HuH-7.5 (cell line): ENCODE measurements at places on chromosomes 6 and 20.

GRCh38 chr6:13715444-13715883 is 3.8 kb upstream of the RANBP9 start:
- no peak for DNase-seq

DNA sequence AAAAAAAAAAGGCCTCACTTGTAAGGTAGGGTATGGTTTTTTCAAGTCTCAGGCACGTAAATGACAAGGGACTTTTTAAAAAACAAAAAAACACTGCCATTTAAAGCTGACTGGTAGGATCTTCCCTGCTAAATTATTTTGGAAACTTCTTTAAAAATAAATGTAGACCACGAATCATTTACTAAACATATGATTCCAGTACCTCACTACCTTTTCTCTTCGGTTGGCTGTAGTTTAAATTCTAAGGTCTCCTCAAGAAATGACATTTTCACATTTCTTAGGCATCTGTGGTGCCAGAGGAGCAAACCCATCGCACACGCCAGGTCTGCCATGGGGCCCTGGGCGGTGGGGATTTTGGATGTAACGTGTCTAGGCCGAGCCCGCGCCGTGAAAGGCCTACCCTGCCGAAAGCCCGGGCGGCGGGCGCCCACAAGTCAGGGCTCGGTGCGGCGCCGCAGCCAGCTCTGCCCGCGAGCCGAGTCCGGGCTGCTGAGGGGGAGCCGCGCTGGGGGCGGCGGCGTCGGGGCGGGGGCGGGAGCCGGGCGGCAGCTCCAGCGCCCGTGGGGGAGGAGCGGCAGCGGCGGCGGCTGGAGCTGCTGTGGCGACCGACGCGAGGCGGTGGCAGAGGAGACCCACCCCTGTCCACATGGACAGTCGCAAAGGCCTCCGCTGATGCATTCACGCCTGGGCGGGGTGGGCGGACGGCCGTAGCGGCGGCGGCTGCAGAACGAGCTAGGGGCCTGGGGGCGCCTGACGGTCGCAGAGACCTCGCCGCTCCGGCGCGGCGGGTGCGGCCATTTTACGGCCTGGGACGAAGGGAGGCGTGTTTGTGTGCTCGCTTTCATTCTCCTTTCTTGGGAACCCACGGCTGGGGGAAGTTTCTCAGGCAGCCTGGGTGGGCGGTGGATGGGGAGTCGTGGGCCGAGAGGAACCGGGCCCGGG is at the start of gene SENP6:
TSS of gene SENP6 (plus strand) at position 577 of the 942 bp plus-strand sequence. CDS start 645 bp downstream, outside the sequence.
- peak; percentile 63 for DNase-seq

DNA sequence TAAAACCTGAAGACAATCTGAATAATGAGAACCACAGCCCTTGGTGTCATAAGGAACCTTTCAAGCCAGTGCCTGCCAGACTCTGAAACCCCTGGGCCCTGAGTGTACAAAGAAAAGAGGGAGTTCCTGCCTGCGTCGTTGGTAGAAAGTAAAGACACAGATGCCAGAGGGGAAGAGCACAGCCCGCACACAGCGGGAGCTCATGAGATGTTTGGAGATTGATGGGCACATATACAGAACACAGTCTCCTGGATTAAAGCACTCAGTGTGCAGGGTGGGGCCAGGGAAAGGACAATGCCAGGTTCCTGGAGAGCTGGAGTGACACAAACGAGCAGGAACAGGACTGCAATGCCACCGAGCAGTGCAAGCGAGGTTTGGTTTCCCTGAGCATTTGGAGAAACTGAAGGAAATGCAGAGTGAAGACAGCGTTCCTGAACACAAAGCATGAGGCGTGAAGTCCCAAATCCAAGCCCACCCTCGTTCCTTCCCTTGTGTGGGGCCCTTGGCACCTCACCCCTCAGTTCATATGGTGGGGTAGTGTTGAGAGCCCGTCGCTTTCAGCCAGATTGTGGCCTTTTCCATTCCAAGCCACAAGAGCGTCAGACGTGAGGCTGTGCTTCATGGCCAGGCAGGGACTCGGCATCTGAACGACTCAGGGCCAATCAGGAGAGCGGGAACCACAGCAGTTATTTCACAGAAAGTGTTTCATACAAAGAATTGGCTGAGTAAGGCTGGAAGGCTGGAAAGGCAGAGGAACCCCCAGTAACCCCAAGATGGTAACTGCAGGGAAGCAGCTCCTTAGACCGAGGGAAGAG is 41.0 kb upstream of the RPS6KA2 start:
- DNase-seq: no peak

GRCh38 chr20:62149532-62150309 is 6.2 kb downstream of the SS18L1 start:
- DNase-seq: no peak

DNA sequence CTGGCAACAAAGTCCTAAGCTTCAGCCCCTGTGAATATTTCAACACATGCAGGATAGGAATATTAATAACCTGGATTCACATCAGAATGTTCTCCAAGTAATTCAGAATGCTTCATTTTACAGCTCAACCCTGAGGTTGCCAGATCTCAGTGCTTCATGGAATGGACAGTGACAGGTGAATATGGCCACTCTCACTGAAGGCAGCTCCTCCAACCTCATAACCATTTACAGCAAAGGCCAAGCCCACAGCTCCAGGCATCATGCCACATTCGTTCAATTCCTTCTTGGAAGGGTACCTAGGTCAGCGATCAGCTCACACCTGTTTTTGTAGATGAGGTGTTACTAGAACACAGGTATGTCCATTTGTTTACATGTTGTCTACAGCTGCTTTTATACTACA is 17.1 kb downstream of the CLIC5 start:
- DNase-seq: no peak

DNA sequence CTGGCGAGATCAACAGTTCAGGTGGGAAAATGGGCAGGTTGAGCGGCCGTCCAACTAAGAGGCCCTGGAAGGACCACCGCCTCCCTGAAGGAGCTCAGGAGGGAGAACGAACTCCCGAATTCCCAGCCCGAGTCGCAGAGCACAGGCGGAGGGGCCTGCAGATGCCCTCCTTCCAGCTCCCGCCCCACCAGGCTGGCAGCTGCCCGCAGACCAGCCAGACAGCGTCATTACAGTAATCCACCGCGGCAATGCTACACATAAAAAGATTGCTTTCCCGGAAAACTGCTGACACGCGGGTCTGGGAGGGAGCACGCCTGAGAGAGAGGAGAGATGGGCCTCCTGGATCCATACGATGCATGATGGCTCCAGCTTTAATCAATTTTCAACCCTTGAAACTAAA is 30.5 kb upstream of the SLCO4A1 start:
- no peak for DNase-seq

- DNase-seq: no peak
These were observed 66.9 kb downstream of the DLL1 start for GRCh38 chr6:170223718-170224693.

DNA sequence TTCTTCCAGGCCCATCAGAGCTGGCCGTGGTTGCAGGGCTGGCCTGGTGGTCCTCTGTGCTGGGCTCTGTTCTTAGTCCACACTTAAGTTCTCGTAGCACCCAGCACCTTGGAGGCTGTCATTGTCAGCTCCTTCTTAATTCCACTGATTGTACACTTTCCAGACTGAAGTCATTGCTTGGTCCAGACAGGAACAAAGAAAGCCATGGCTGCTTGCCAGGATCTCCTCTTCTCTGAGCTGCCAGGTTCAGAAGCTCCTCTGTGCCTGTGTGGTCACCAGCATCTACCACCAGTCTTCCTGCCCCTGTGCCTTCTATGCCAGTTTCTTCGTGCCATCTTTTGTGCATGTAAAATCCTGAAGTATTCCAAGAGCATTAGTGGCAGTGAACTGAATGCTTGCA is 39.5 kb upstream of the PCMTD2 start:
- no peak for DNase-seq

DNA sequence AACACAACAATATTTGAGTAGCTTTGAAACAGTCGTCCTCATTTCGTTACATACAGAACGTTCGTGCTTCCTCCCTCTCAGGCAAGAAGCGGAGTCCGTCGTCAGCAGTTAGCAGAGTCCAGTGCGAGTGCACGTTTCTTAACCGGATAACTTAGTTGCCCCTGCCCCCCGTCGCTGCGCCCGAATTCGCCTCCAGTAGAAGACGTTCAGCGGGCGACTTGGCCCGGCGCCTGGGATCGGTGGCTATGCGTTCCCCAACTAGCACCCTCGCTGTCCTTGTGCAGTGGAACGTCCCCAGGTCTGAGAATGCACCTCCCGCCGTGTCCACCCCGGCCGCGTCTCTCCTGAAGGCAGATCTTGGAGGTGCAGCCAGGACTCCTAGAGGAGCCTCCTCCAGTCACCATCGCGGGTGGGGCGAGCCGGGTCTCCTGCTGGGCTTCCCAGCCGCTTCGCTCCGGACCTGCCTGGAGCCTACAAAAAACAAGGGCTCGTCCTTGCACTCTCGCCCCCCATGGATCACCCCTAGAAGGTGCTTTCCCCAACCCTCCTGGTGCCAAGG is 910 bp upstream of the PCSK2 start:
- no peak for DNase-seq

- no peak for DNase-seq
These were observed 223.8 kb downstream of the NRN1 start for GRCh38 chr6:5782783-5783547.

GRCh38 chr6:54248319-54248718 is 59.9 kb upstream of the TINAG start:
- DNase-seq: no peak

DNA sequence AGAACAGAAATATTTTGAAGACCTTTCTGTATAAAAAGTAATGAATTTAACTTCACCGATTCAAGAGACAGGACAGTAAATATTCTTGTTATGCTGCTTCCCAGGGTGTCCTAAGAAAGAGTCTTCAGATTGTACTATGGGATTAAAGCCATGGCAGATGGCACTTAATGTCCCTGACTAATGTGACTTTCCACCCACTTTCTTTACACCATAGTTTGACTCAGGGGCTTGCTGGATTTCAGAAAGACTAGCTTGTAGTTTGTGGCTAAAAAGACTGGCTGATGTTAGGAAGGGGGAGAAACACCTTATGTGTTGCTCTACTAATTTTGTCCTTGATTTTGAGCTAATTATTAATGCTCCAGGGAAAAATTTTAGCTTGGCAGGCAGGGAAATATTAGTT is 75.9 kb downstream of the UTRN start:
- no peak for DNase-seq

GRCh38 chr6:100338090-100338489 is 126.6 kb downstream of the SIM1 start:
- DNase-seq: no peak

DNA sequence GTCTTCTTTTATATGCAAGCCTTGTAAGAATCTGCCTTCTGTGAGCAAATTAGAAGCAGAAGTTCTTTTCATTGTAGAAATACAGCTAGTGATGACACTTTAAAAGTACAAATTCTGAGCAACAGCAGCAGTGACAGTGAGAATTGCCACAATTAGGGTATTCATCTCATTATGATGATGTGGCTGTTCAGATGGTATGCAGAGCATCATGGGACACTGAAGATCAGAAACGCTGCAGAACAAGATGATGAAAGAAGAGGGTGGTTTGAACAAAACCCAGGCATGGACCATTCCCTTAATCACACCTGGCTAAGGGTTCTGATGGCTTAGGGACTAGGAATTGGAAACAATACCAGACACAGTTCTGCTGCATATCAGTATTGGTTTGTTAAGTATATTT is 312.7 kb upstream of the TBX18 start:
- no peak for DNase-seq

DNA sequence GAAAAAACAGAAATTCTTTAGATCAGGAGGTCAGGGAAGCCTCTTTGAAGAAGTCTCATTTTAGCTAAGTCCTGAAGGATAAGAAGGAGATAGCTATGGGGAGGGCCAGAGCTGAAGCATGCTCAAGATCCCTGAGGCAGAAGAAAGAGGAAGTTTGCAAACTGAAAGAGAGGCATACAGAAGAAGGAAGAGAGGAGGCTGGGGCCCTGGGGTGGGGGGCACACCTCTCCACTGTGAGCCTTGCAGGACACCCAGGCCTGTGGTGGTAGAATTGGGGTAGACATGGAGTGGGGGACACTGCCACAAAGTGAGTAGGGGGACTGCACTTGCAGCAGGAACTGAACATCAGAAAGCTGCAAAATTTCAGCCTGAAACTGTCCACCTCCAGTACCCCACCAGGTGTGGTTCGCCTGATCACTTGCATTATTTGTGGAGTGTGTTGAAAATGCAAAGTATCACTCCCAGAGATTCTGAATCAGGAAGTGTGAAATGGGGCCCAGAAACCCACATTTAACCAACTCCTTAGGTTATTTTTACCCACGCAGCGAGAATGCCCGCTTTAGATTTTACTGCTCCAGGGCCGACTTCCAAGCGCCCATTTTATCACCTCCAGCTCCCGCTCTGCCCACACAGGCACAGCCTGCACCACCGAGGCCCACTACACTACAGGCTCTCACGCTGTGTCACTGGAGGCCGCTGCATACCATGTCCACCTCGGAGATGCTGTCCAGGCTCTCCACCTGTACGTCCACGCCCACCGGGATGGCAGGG is 44.0 kb downstream of the GABRR2 start:
- DNase-seq: no peak

DNA sequence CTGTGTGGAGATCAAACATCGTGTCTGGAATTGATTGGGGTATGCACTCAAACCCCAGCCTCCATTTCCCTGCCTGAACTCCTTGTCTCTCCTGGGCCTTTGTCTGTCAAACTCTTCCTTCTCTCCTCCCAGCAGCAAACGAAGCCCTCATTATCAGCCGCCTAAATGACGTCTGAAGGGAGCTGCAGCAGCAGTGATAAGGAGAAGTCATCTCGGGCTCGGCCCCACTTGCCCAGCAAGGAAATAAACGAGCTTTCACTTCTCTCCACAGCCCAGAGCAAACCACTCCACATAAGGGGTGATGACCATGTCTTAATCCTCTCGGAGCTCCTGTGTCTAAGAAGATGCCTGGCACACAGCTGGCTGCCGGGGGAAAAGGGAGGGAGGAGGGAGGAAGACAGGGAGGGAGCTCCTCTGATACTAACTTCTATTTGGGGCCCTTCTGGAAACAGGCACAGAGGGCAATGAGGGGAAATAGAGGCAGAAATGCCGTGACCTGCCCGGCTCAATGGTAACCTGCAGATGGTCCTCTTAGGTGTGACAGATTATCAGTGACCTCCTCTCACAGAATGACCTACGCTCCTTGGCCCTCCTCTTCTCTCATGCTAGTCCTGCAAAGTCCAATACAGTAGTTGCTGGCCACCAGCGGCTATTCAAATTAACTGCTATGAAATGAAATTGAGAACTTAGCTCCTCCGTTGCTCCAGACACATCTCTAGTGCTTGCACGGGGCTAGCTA is 100.4 kb downstream of the PXDC1 start:
- DNase-seq: no peak

DNA sequence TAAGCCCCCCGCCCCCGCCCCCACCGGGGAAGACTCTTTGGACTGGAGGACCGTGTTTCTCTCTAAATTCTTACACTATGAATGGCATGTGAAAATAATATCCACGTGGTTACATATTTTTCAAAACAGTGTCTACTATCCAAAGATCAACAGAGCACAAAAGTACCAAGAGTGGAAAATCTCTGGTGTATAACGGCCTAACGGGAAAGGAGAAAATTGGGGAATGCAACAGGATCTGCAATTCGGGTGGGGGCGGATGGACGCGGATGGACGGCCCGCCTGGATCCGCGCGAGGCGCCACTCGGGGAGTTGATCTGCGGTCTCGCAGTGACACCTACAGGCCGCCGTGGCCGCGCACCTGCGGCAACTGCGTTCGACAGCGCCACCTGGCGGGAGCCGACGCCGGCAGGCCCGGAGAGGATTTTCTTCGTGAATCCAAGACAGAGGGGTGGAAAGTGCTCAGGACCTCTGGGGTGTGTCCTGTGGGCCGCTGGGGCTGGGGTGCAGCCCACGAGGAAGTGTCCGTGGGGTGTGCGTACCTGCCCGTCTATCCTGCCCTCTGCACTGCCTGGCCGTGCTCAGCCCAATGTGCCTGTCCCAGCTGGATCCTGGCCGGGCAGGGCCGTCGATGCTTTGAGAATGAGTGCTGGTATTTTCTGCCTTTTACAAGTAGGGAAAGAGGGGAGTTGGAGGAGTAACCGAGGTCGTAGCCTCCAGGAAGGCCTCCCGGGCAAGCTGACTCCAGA is 18.6 kb downstream of the ANKRD60 start:
- DNase-seq: peak; percentile 94
